Activated CD8-positive, alpha-beta memory T cell treated with anti-CD3 and anti-CD28 coated beads for 1 hour (primary cell): ENCODE measurements at places on chromosomes 5 and 9.

- no peak for DNase-seq
These were observed 668 bp downstream of the GLIS3 start for GRCh38 chr9:4299005-4299795.

GRCh38 chr9:136823136-136824046 lies 15.6 kb downstream of the RABL6 start:
- DNase-seq: no peak

DNA sequence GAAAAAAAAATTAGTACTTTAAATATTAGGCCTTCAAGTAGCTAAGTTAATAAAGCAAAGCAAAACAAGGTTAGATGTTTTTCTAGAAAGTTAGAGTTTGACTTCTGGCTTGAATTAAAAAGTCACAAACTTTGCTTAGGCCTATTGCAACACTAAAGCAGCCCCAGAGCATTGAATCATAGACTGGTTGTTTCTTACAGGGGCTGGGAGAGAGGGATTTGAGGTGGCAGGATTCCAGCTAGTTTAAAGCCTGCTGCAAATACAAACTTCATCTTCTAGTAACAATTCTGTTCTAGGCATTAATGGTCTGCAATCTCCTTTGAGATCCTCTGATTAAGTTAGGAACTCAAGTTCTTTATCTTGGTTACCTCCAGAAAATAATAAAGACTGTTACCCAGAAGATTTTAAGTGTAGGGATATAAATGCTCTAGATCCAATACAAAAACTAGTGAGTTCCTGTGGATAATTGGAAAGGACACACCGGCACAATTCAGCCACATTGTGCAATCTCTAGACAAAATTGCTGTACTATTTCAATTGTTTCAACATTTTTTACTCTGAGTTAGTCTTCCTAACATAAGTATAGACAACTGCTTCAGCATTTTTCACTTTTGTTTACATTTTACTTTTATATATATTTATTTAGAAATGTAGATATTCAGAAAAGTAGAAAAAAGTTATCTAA lies 12.6 kb downstream of the OR13C5 start:
- no peak for DNase-seq

GRCh38 chr9:137306066-137306849 lies 4.2 kb upstream of the NRARP start:
- no peak for DNase-seq

- DNase-seq: no peak
These were observed 438 bp upstream of the ARSI start for GRCh38 chr5:150303070-150303615.

DNA sequence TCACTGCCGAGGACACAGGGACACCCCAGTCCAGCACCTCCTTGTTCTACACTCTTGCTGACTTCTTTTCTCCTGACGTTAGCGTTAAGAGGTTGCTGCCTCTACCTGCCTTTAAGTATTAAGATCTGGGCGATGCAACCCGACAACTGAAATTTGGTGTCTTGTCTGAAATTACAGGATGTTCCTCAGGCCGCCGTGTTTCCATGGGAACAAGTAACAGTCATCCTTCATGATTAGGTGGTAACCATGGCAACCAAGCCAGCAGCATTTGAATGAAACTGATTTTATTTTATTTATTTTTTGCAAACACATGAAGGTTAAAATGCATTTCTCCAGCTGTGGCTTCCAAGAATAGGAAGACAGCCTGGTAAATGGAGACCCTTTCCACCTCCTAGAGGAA lies 20.8 kb downstream of the DAB2IP start:
- no peak for DNase-seq

DNA sequence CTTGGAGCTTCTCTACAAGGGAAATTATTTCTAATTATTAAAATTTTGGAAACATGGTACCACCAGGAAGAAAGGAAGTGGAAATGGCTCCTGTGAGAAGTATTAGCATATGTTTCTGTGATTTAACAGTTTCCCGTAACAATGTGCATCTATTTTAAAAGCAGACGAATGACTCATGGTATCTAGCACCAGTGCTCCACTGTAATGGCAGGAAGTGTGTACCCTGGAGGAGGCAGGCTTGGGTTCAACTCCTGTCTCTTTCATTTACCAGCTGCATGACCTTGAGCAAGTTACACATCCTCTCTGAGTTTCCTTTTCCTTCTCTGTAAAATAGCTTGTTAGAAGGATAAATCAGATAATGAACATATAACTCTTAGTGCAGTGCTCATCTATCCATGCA lies 41.0 kb upstream of the ANGPTL2 start:
- no peak for DNase-seq

GRCh38 chr9:69519470-69520240 lies 152.5 kb downstream of the APBA1 start:
- DNase-seq: no peak

GRCh38 chr9:107390778-107391177 lies 98.8 kb downstream of the KLF4 start:
- no peak for DNase-seq

- no peak for DNase-seq
These were observed 14.9 kb downstream of the CD180 start for GRCh38 chr5:67181648-67182221.

DNA sequence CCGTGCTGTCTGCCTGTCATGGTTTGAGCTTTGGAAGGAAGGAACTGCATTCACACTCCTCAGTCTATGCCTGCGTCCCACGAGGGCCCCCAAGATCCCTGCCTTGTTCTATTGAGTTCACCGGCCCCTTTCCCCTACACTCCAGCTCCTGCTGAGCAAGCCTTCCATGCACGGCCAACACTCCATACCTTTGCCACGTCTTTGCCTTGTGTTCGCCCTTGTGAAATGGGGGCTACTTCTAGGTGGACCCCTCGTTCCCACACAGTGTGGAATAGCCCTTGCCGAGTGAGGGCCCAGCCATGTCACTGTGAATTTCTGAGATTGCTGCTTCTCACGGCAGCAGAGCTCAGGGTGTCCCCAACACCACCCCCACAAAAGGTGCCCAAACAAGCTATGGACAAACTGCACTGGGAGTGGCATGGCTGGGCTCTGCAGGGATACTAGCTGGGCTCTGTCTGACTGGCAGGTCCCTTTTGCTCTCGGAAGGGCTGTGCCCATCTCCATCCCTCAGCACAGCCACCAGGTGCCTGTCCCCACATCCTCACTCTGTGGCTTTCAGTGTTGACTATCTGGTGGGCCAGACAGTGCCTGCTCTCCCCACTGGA lies 67.9 kb upstream of the ADAMTS2 start:
- DNase-seq: no peak

DNA sequence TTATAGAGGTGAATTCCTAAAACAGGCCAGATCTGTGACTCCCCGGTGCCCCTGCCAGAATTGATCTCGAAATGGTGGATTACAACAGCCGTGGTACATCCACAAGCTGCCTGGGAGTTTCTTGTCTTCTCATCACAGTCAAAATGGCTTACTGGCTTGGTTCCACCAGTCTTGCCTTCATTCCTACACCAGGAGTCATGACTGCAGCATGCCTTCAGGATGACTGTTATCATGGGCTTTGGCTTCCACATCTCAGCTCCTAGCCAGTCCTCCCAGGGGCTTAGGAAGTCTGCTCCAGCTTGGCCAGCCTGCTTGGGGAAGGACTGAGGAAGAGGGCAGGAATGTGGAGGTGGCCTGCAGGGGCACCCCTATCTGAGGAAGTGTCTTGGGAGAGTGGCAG lies 132.9 kb upstream of the NR3C1 start:
- DNase-seq: no peak

GRCh38 chr5:142627383-142628217 lies 58.3 kb downstream of the FGF1 start:
- DNase-seq: no peak

DNA sequence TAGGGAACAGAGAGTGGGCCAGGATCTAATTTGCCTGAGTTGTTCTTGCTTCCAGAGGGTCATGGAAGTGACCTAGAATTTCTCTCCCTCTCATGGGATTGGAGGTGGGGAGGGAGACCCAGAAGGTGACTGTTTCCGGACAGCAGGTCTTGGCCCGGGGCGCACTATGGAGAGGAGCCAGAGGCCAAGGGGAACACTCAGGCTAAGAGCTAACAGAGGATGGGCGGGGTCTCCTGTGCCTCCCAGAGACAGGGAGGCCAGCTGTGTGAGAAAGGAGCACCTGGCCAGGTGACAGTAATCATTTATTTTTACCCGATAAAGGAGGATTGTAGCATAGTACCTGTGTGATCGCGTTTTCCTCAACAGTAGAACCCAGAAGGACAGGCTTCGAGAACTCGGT lies 50.9 kb upstream of the ANKH start:
- no peak for DNase-seq

- no peak for DNase-seq
These were observed 31.2 kb downstream of the NLN start for GRCh38 chr5:65753189-65753588.

GRCh38 chr5:153601377-153601776 lies 110.9 kb downstream of the GRIA1 start:
- no peak for DNase-seq

DNA sequence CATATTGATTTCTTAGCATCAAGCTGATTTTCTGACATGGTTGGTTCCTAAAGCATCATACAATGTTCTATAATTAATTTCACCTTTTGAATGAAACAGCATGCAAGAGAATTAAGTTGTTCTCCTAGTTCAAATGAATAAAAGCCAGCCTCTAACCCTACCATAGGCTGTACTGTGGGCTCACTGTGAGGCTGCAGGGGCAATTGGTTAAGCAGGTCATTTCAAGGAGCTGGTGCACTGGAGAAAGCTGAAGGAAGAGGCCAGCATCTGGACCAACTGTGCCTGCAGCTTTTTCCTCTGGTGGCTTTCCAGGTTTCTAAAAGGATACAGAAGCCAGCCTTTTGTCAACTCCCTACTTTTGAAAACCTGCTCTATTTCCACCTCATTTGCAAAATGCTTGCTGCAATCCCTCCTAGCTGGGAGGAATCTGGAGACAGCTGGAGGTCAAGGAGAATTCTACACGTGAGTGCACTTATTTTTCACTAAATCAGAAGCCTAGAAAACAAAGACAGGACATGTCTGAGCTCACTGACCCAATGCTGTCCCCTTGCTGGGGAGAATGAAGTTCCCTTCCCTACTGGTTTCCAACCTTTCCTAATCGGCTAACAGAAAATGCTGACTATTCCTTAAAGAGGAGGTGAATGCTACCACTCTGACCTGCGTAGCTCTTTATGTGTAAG lies 158.9 kb downstream of the APBA1 start:
- no peak for DNase-seq

- no peak for DNase-seq
These were observed 28.0 kb downstream of the RFK start for GRCh38 chr9:76366275-76366674.

- DNase-seq: no peak
These were observed 42.2 kb downstream of the SECISBP2 start for GRCh38 chr9:89360465-89360864.

GRCh38 chr9:136806067-136806466 lies 1.7 kb upstream of the RABL6 start:
- no peak for DNase-seq

DNA sequence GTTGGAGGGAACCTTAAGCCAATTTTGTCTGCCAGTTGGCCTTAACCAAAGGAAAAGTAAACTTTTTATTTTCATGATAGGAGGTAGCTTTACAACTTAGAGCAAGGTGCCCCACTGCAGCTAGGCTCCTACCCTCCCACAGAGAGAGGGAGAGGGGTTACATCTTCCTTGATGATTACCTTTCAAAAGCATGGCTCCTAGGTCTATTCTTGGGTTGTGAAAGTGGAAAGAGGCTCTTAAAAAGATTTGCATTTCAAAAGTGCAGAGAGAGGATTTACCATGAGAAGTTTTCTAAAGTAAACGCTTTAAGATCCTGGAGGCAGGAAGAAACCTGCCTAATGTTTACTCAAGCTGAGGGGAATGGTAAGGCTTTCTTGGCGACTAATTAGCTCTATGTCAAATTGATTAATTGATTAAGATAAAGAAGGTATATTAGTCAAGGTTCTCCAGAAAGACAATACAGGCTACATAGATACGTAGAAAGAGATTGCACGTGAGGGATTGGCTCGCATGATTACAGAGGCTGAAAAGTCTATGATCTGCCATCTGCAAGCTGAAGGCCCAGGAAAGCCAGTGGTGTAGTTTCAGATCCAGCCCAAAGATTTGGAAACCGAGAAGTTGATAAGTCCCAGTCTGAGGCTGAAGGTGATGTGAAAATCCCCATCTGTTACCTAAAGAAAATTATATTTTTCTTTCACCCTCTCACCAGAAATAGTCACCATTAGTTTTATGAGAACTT lies 333.8 kb upstream of the CTNND2 start:
- DNase-seq: no peak

DNA sequence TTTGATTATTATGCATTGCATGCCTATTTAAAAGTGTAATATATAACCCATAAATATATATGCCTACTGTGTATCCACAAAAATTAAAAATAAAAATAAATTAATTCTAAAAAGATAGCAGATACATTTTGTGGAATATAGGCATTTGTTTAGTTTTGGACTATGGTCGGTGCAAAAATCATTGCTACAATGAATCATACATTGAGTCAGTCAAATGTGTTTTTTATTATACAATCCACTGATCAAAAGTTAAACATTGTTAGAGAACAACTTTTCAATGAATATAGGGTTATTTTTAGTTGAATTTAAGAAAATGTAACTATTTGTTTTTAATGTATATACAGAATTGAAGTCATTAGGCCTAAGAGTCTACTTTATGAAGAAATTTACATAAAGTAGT lies 885.9 kb downstream of the EFNA5 start:
- DNase-seq: no peak

DNA sequence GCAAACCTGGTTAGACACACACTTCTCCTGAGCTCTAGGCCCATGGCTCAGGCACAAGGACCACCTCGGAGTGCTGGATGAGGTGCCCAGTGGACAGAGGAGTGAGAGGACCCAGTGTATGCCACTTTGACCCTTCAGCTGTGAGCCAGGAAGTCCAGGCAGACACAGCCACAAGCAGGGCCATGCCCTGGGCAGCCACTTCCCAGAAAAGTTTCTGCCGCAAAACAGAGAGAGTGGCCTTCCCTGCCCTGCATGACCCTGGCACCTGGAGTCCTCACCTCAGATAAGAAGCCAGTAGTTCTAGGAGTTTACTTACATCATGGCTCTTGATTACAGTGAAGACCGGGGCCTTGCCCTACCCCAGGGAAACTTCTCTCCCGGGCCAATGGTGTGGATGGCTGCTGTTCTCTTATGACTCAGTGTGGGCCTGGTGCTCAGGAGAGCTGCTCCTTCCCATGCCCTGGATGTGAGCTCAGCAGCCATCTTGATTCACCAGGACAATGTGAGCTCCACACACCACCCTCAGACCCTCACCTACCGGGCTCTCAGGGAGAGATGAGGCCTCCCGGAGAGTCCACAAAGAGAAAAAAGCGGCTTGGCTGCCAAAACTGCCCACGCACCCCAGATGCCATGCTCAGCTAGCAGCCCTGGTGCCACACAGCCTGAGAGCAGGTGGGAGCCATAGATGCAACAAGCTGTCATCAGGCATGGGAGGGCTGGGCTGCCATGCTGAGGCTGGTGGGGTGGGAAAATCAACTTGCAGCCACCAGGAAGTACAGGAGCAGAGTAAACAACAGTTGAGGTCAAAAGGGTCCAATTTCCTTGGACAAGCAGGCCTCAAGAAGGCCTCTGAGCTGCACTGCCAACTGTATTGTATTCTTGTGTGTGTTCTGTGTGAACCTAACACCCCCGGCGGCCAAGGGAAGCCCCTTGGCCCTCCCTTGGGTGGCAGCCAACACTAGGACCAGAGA lies 11.7 kb upstream of the IRF1 start:
- DNase-seq: no peak
